SW480 (cell line): ENCODE measurements at places on chromosomes 16 and 17.

- DNase-seq, result peak; percentile 49
Observed at GRCh38 chr17:60729854-60730253, 52.2 kb downstream of the BCAS3 start.

GRCh38 chr17:45688820-45689219, 95.3 kb upstream of the CRHR1 start:
- DNase-seq, result no peak

- DNase-seq, result no peak
Observed at GRCh38 chr16:71226229-71227141, 4.0 kb downstream of the HYDIN start.

GRCh38 chr16:56257666-56258342, 66.5 kb downstream of the GNAO1 start:
- no peak for DNase-seq

- DNase-seq, result no peak
Observed at GRCh38 chr16:12672986-12673385, 130.7 kb downstream of the CPPED1 start.

- DNase-seq, result no peak
Observed at GRCh38 chr16:35198223-35199199, 1739.1 kb downstream of the TP53TG3F start.

- no peak for DNase-seq
Observed at GRCh38 chr17:7425316-7425715, at the start of gene SPEM2. Gene SPEM2 (plus strand): TSS chr17:7425616. CDS start chr17:7425689, 73 bp downstream.
